HTR-8/SVneo (cell line): ENCODE measurements at places on chromosomes 1 and 21.

GRCh38 chr1:29289493-29289892 is 53.2 kb downstream of the PTPRU start:
- no peak for DNase-seq

- no peak for DNase-seq
Observed at GRCh38 chr1:217139513-217139912, 416.3 kb upstream of the ESRRG start.

DNA sequence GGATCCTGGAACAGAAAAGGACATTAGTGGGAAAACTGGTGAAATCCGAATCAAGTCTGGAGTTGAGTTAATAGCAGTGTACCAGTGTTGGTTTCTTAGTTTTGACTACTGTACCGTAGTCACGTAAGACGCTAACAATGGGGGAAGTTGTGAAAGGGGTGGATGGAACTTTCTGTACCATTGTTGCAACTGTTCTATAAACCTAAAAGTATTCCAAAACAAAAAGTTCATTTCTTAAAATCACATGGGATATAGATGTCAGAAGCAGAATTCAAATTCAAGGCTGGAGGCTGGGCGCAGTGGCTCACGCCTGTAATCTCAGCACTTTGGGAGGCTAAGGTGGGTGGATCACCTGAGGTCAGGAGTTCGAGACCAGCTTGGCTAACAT is 16.9 kb downstream of the ARHGEF19 start:
- DNase-seq: no peak

- DNase-seq: no peak
Observed at GRCh38 chr1:173424782-173425407, 52.2 kb upstream of the PRDX6 start.

DNA sequence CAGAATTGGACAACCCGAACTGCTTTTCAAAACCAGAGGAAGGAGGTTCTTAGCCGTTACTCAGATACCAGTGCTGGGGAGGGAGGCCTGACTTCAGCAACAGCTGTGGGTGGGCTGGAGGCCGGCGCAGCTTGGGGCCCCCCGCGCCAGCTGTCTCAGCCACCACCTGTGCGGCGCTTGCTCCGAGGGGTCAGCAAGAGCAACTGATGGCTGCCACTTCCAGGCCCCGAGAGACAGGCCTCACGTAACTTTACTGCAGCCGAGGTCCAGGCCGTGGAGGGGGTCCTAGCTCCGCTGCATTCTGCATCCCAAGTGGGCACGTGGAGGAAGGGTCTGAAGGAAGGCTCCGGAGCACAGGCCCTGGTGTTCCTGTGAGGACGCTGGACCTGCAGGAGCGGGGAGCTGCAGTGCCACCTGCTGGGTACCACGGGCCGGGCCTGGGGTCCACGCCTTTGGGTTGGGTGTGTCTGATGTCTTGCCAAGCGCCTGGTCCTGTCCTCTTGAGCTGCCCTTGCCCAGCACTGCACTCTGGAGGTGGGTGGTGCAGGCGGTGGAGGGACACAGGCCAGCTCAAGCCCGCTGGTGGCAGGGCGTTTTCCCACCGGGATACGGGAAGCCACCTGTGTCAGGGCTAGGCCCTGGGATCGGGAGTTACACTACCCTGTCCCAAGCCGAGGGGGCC is 9.8 kb downstream of the THAP3 start:
- DNase-seq: peak; percentile 36

DNA sequence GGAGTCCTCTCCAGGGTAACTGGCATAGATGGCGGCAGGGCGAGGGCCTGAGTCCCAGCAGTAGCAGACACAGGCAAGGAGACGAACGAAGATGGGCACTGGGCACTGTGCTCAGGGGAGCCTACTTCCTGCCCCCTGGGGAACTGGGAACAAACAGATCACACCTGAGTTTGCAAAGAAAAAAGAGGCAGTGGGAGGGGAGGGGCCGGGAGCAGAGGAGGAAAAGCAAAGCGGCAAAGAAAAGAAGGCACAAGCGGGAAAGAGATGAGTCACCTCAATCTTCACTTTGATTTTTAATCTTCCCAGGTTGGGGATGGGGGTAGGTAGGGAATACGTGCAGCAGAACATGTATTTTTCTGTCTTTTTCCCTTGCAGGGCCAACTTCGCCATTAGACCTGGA is 44.0 kb downstream of the ZSCAN20 start:
- no peak for DNase-seq

DNA sequence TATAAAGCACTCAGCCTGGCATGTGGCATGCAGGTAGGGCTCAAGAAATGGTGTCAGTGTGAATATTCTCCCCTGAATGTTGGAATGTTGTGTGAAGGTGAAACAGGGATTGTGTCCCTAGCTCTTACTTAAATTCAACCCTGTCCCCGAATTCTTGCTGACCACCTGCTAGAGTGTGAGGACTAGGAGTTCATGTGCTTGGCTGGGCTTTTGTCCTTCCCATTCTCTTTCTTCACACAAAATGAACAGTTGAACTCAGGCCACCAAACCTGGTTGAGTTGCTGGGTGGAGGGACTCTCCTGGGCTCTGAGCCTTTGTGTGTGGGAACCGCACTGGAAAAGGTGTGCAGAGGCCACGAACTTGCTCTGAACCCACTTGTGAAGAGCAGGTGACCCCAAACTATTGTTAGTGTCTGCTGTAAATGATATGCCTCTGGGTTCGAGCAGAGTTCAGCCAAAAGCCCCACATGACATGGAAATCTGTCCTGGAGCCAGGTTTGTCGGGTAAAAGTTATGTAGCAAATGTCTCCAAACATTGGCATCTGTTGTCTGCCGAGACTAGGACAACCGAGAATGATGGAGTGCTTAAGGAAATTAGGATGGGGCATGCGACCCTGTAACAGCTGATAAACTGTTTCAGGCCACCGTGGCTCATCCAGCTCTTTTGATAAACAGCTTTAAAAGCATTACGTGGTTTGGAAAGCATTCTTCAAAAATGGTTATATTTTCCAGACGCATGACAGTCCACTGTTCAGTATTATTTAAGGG is 144.2 kb downstream of the DHRS3 start:
- DNase-seq: no peak

GRCh38 chr1:157442065-157442464 is 110.2 kb downstream of the FCRL5 start:
- DNase-seq: no peak

GRCh38 chr1:91712981-91713841 is 172.7 kb downstream of the TGFBR3 start:
- no peak for DNase-seq

DNA sequence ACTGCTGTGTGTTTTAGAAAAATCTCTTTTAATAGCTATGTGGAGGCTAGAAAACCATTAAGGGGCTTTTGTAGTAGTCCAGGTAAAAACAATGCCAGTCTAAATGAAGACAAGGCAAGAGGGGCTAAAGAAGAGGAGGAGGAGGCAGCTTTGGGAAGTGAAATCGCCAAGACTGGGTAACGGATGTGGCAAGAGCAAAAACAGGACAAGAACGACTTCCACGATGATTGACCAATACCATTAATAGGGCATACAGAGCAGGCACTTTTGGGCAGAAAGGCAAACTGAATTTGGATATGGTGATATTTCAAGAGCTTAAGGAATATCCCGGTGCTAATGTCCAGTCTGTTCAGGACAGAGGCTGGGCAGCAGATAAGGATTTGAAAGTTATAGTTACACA is 22.0 kb downstream of the COA6 start:
- no peak for DNase-seq

DNA sequence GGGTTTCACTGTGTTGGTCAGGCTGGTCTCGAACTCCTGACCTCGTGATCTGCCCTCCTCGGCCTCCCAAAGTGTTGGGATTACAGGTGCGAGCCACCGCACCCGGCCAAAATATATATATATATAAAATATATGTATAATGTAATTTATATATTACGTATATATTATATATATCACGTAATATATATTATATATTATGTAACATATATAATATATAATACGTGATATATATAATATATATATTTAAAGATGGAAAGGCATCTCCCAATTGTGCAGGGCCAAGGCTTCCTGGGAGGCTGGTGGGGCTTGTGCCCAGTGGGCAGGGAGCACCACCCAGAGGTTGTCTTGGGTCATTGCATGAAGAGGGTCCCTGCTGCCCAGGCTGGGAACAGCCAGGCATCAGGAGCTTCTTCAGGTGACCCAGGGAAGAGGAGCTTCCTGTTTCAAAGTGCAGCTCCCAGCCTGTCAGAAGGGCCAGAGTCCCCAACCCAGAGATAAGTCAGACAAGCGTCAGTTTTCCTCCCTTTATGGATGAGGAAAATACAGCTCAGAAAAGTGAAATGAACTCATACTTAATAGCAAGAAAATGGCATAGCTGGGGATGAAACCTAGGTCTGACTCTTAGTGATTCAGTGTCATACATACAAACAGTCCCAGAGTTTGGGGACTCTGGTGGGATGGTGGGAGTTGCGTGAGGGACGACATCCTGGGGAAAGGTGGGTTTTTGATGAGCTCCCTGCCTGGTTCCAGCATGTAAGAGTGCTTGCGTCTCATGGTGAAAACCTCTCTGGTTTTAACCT is 12.0 kb downstream of the UBE2Q1 start:
- DNase-seq: peak; percentile 61

- no peak for DNase-seq
Observed at GRCh38 chr1:211646566-211646965, 28.9 kb downstream of the NEK2 start.

DNA sequence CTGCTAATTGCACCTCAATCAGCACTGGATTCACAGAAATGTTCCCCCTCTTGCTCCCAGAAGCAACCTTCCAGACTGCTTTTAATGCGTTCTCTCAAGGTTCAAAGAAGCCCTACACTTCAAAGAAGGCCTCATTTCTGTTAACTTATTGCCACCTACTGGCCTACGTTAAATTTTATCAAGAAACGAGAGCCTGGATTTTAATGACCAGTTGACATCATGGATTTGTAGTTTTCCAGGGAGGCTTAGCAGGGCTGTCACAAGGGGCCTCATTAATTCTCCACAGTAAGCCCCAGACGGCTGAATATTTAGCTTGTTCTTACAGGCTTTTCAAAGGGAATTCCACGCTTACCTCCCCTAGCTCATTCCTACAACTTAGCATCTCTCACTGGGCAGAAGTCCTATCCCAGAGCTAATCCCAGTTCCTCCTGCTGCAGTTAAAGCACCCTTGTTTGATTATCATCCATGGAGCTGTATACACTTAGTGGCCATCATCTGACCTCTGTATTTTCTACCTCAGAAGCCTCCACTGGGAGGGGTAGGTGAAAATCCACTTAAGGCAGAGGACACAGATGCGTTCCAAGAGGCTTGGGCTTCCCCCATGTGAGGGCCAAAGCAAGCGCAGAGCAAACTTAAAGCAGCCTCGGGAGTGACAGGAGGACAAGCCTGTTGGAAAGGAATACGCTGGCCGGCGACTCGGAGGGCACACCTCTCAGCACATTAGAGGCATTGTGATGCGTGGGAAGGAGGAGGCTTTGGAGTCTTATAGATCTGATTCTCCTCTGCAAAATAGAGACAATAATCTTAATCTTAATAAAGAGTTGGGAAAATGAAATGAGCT is 32.2 kb upstream of the CYP4X1 start:
- no peak for DNase-seq

GRCh38 chr1:156591181-156591431 is 470 bp upstream of the NAXE start:
- no peak for DNase-seq

GRCh38 chr1:7504438-7504720 is 266.7 kb upstream of the VAMP3 start:
- DNase-seq: no peak

- no peak for DNase-seq
Observed at GRCh38 chr1:87044424-87044823, 130.0 kb downstream of the HS2ST1 start.

DNA sequence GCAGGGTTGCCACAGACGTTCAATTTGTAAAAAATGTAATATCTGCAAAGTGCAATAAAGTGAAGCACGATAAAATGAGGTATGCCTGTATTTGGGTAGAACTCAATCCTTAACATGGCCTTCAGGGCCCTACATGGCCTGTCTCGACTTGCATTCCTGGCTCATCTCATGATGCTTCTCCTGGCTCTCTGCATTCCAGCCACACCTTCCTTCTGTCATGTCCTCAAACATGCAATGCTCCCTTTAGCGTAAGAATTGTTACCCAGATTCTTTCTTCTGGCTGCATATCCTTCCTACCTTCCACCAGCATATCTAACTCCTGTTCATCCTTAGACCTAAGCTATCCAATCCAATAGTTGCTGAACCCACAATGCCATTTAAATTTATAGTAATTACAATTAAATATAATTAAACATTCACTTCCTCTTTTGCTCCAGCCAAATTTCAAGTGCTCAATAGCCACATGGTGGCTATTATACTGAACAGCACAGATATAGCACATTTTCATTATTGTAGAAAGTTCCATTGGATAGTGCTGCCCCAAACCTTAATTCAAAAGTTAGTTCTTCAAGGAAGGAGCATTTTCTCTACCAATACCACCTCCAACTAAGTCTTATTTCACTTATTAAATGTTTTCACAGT is 32.6 kb downstream of the FGGY start:
- no peak for DNase-seq

DNA sequence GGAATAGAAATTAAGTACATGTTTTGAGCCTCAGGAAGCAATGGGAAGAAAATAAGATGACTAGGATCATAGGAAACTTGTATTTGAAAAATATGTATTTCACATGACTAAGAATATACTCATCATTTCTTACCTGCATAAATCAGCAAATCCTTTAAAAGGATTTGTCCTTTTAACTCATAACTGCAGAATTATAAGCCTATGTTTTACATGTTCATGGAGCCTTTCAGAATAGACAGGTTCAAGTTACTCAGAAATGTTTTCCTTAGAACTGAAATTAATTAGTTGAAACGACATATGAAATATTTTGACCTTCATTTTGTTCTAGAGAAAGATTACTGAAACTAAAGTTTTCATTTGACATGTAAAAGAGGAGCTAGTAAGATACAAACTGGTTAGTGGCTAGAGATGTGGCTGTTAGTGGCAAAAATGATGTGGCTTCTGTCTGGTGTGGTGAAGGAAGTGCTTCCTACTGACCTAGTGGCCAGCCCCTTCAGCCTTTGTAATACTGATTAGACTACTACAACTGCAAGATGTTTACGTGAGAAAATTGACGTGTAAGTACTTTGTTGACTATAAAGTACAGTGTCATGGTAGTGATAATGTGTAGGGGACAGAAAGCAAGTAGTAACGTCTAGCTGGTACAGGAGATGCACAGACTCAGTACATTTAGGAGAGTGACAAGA is 54.7 kb downstream of the PACC1 start:
- no peak for DNase-seq

DNA sequence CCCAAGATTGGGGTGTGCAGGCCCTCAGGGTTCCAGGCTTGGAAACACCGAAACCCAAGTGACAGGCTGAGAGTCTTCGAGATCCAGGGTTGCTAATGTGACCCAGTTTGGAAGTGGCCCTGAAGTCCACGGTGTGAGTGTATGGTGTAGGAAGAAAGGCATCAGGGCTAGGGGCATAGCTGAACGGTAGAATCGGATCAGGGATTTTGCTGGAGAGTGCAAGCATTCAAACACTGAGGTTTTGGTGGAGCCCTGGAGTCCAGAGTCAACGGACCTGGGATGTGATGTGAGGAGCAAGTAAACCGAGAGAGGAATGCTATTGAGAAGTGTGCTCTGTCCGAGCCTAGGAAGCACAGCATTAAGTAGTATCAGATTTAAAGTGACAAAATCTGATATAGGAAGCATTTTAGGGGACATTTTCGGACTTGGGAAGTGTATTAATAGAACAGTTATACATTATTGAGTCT is 958 bp downstream of the NFYC start:
- DNase-seq: no peak
